ENCODE measurements at places on chromosomes 12 and 14.

DNA sequence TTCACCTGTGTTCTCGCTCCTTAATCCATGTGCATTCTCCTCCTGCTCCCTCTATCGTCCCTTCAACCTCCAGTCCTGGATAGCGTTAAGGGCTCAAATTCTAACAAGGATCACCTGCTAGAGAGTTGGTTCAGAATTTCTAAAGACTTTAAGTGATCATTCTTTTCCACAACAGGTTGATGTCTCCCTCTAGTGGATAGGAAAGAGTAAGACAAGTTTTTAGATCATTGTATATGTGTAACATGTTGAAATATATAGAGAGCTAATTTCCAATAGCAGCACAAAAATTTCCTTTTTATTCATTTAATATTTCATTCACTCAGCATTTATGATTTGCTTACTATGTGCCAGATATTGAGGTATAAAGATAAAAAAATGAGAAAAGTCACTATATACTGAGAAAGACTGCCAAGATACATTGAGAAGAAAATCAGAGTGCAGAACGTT, 9.3 kb upstream of the ESR2 start:
- H3K27ac ChIP-seq, result no peak overlapping the region
- no peak for DNase-seq
- no peak overlapping the region for H3K4me3 ChIP-seq
- no peaks in the 10 kb centered on the region for H3K4me1 ChIP-seq

GRCh38 chr12:11726659-11727058, 77.2 kb downstream of the ETV6 start:
- H3K27ac ChIP-seq, result peak overlapping the region; percentile 39
- no peak for DNase-seq
- no peaks in the 10 kb centered on the region for H3K4me1 ChIP-seq
- no peaks in the 10 kb centered on the region for H3K27me3 ChIP-seq

- DNase-seq, result no peak
- no peaks in the 10 kb centered on the region for H3K27me3 ChIP-seq
- no peak overlapping the region for H3K27ac ChIP-seq
- no peaks in the 10 kb centered on the region for H3K36me3 ChIP-seq
- H3K4me3 ChIP-seq, result no peak overlapping the region
- no peaks in the 10 kb centered on the region for H3K4me1 ChIP-seq
Observed at GRCh38 chr14:32587461-32587860, 258.4 kb downstream of the AKAP6 start.

GRCh38 chr12:23891115-23891514, 58.4 kb downstream of the SOX5 start:
- no peak overlapping the region for H3K4me3 ChIP-seq
- H3K27ac ChIP-seq, result no peak overlapping the region
- H3K36me3 ChIP-seq, result no peaks in the 10 kb centered on the region
- H3K4me1 ChIP-seq, result no peaks in the 10 kb centered on the region
- no peaks in the 10 kb centered on the region for H3K27me3 ChIP-seq
- DNase-seq, result no peak

- DNase-seq, result peak; percentile 18
- H3K4me3 ChIP-seq, result no peak overlapping the region
- no peaks in the 10 kb centered on the region for H3K4me1 ChIP-seq
- H3K27ac ChIP-seq, result no peak overlapping the region
Observed at GRCh38 chr12:107131832-107132616, 38.7 kb upstream of the CRY1 start.

- no peaks in the 10 kb centered on the region for H3K4me1 ChIP-seq
- no peaks in the 10 kb centered on the region for H3K36me3 ChIP-seq
- no peak overlapping the region for H3K4me3 ChIP-seq
- no peak overlapping the region for H3K27ac ChIP-seq
Observed at GRCh38 chr12:7411343-7411742, 32.6 kb downstream of the CD163L1 start.

DNA sequence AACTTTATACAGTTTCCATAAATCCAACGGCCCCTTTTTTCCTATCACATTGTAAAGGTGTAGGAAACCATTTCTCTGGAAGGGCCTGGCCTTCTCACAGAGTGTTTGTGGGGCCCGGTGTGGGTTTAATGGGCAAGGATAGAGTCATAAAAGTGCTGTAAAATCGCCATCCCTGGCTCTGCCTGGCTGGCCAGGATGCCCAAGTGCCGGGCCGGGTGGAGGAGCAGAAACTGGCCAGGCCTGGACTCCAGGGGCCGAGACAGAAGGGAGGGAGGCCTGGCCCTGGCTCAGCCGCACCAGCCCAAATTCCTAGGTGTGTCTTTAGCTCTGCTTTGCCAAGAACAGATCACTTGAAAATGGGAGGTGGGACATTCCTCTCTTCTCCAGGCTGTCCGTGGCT, 77.1 kb upstream of the DICER1 start:
- peak overlapping the region; percentile 58 for H3K27ac ChIP-seq
- no peaks in the 10 kb centered on the region for H3K27me3 ChIP-seq
- no peak for DNase-seq
- H3K4me3 ChIP-seq, result no peak overlapping the region
- H3K4me1 ChIP-seq, result peaks cover 28% of the 10 kb centered on the region

- no peak overlapping the region for H3K4me3 ChIP-seq
- H3K4me1 ChIP-seq, result no peaks in the 10 kb centered on the region
- no peaks in the 10 kb centered on the region for H3K36me3 ChIP-seq
- DNase-seq, result no peak
Observed at GRCh38 chr14:55914771-55915170, 203.4 kb upstream of the PELI2 start.

DNA sequence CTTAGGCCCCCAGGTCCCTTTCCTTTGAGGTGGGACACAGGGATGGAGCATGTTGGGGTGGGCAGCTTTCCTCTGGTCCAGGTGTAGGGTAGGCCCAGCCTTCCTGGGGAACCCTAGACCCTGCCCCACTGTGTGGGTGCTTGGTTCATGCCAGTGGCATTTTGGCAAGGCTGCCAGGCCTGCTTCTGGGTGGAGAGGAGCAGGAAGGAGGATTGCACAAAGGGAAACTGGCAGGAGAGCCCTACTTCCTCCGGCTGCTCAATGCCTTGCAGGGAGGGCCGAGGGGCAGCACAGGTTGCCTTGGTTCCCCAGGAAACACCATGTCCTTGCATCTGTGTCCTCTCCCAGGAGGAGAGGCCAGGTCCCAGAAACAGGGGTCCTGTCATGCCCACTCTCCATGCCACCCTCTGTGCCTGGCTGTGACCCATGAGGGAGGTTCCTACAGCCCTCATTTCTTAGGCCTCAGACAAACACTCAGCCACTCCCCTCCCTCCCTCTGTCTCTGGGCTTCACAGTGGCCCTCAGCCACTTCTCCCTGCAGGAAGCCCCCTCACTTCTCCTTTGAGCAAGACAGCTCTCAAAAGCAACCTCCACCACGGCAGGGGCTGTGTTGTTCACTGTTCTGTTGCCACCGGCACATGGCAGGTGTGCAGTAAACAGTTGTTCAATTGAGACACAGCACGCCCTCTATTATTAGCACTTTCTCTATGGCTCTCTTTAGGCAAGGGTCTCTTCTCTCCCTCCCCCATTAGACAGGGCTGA, 6.8 kb upstream of the KRT80 start:
- H3K27ac ChIP-seq, result peak overlapping the region; percentile 73
- DNase-seq, result no peak
- no peak overlapping the region for H3K4me3 ChIP-seq
- no peaks in the 10 kb centered on the region for H3K27me3 ChIP-seq
- no peaks in the 10 kb centered on the region for H3K36me3 ChIP-seq
- H3K4me1 ChIP-seq, result peaks cover under 1% of the 10 kb centered on the region

- H3K27me3 ChIP-seq, result no peaks in the 10 kb centered on the region
- H3K4me3 ChIP-seq, result no peak overlapping the region
- H3K36me3 ChIP-seq, result peaks cover 4% of the 10 kb centered on the region
- no peak overlapping the region for H3K27ac ChIP-seq
- no peaks in the 10 kb centered on the region for H3K4me1 ChIP-seq
Observed at GRCh38 chr12:75364919-75365318, 26.0 kb upstream of the GLIPR1L2 start.

GRCh38 chr12:98179151-98179550, 336.2 kb upstream of the TMPO start:
- no peak overlapping the region for H3K27ac ChIP-seq
- DNase-seq, result no peak
- H3K4me3 ChIP-seq, result no peak overlapping the region
- no peaks in the 10 kb centered on the region for H3K27me3 ChIP-seq
- H3K4me1 ChIP-seq, result no peaks in the 10 kb centered on the region

GRCh38 chr14:93903342-93904184, 23.6 kb upstream of the FAM181A start:
- H3K36me3 ChIP-seq, result no peaks in the 10 kb centered on the region
- no peak overlapping the region for H3K27ac ChIP-seq
- H3K27me3 ChIP-seq, result no peaks in the 10 kb centered on the region
- no peak for DNase-seq
- H3K4me1 ChIP-seq, result no peaks in the 10 kb centered on the region

DNA sequence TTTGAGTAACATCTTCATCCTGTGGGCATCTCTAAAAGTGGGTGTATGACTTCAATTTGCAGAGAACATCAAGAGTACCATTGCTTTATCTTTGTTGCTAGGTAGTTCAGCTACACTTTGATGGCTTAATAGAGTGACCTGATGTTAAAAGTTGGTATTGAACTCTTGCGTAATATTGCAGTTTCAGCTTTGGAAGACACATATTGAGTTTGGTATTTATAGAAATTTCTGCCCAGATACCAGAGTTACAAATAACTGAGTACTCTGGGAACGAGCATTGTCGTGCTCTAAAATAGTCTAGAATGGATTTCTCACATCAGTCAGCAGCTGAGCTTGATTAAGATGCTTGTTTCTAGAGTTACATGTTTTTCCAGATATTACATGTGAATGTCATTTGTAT, 24.8 kb upstream of the AKAP5 start:
- H3K36me3 ChIP-seq, result no peaks in the 10 kb centered on the region
- DNase-seq, result no peak
- H3K4me1 ChIP-seq, result no peaks in the 10 kb centered on the region
- no peaks in the 10 kb centered on the region for H3K27me3 ChIP-seq

GRCh38 chr14:51621654-51622053, 30.1 kb upstream of the FRMD6 start:
- H3K27me3 ChIP-seq, result no peaks in the 10 kb centered on the region
- H3K4me3 ChIP-seq, result no peak overlapping the region
- peaks cover 10% of the 10 kb centered on the region for H3K4me1 ChIP-seq

DNA sequence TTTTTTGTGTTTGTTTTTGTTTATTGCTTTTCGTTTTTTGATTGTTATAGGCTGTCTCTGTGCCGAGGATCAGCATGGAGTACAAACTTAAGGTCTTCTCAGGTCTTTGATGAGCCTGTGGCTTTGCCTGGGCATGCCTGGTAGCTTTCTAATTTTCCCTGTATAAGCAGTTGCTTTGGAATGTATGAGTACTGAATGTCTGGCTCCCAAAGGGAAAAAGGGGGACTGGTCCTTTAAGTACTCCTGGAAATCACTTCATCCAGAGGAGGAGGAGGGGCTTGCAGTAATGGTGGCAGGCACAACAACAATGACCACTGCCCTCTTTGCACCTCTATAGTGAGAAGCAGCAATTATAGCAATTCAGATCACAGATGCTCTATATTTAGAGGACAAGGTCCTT, 67.6 kb upstream of the TTC7B start:
- H3K27me3 ChIP-seq, result no peaks in the 10 kb centered on the region
- no peaks in the 10 kb centered on the region for H3K36me3 ChIP-seq
- no peak overlapping the region for H3K4me3 ChIP-seq
- H3K27ac ChIP-seq, result no peak overlapping the region

GRCh38 chr14:102602421-102603292, 10.2 kb downstream of the RCOR1 start:
- H3K36me3 ChIP-seq, result no peaks in the 10 kb centered on the region
- H3K4me3 ChIP-seq, result no peak overlapping the region
- H3K27me3 ChIP-seq, result no peaks in the 10 kb centered on the region
- DNase-seq, result no peak
- H3K4me1 ChIP-seq, result peaks cover 9% of the 10 kb centered on the region

DNA sequence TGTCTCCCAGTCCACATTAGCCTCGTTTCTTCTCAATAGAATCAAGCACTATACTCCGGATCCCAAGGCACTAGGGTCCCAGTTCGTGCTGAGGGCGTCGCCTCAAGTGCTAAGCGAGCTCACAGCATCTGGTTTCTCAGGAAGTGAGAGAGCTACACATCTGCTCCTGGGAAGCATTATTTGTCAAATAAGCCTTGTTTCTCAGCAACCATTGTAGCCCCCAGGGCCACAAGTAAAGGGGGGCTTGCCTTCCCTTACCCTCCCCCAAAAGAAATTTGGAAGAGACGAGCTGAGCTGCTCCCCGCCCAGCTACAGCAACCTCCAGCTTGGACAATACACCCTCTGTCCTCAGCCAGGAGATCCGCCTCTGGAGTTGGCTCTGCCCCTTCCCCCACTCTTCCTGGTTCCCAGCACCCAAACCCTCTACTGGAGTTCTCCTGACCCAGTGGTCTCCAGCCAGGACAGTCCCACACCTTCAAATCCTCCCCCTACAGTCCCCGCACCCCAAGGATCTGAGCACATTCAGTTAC, 5.7 kb upstream of the TNS2 start:
- peak overlapping the region; percentile 68 for H3K4me3 ChIP-seq
- no peaks in the 10 kb centered on the region for H3K4me1 ChIP-seq
- peak overlapping the region; percentile 99 for H3K27ac ChIP-seq
- peak; percentile 53 for DNase-seq
- no peaks in the 10 kb centered on the region for H3K36me3 ChIP-seq
- H3K27me3 ChIP-seq, result no peaks in the 10 kb centered on the region

DNA sequence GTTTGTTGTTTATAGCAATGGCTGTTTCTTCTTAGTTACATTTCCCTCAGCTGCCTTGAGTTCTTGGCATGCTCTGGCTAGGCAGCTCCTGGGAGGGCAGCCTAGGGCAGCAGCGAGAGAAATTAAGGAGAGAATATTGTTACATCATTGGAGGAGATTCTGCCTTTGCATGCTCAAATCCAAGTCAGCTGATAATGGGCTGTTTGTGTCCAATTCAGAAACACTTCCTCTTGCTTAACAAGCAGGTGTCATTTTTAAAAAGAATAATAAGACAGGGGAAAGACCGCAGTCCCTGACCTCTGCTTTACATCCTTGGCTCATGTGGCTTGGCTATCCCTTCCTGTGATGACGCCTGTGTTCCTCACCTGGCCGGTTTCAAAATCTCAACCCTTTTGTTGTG, 76.9 kb downstream of the ESR2 start:
- H3K4me1 ChIP-seq, result no peaks in the 10 kb centered on the region
- DNase-seq, result peak; percentile 35
- H3K27me3 ChIP-seq, result no peaks in the 10 kb centered on the region
- peak overlapping the region; percentile 10 for H3K27ac ChIP-seq

DNA sequence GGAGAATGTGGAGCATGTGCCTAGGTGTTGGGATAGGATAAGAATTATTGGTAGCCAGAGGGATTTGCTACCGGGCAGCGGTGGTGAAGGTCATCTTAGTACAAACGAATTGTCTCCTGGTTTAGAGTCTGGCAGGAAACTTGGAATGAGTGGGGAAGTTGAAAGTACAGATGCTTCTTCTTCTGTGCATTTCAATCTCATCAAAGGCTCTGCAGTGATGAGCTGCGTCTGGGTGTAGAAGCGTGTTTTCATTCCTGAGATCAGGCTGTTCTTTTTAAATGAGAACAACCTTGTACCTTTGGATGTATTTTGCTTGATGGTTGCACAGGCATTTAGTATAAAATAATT, 2.1 kb downstream of the WNK1 start:
- no peaks in the 10 kb centered on the region for H3K27me3 ChIP-seq
- no peaks in the 10 kb centered on the region for H3K4me1 ChIP-seq
- no peak for DNase-seq
- peak overlapping the region; percentile 83 for H3K4me3 ChIP-seq
- peak overlapping the region; percentile 98 for H3K27ac ChIP-seq

GRCh38 chr14:51860825-51861499, 550 bp downstream of the GNG2 start:
- H3K27ac ChIP-seq, result peak overlapping the region; percentile 62
- H3K4me3 ChIP-seq, result peak overlapping the region; percentile 65
- H3K4me1 ChIP-seq, result no peaks in the 10 kb centered on the region
- no peaks in the 10 kb centered on the region for H3K27me3 ChIP-seq

Data from breast epithelium (tissue), 4 donors.